NCI-H2081 (cell line): ENCODE measurements at places on chromosomes 2 and 18.
A peak's percentile ranks its signal among the peaks of the same experiment; 100 is the strongest.

- DNase-seq: no peak
Measured at GRCh38 chr2:54927085-54927750, 123.0 kb downstream of the RTN4 start.

GRCh38 chr2:63755965-63756364, 85.7 kb upstream of the UGP2 start:
- DNase-seq: no peak

DNA sequence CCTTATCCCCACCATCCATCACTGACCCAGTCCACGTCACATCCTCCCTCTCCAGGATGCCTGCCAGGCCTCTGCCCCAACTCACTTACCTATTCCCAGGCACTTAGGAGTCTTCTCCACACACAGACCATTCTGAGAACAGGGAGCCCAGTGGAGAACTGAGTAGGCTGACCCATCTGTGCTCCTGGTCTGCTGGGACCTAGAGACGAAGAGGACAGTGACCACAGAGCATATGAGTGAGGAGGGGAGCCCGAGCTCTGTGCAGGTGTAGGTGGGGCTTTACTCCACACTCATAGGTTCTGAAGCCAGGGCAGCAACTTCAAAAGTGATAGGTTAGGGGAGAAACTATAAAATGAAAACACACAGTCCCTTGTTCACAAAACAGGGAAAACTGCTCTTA, 130.0 kb downstream of the NDUFA10 start:
- DNase-seq: no peak

GRCh38 chr18:3411854-3412268, 38.1 kb upstream of the TGIF1 start:
- no peak for DNase-seq

DNA sequence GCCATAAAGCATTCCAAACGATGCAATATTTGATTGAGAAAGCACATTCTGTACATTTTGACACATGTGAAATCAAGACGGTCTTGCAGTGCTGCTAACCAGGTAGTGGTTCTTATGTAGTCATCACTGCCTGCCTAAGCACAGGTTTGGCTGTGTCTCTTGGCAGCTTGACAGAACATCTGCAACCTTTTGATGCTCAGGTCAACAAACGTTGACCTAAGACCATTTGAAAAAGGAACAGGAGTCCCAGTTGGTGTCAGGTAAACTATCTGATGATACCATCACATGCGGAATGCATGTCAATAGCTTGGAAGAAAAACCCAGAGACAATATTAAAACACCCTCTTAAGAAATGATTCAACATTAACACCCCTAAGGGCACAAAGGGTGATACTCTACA, 80.7 kb downstream of the L3MBTL4 start:
- peak; percentile 3 for DNase-seq

- no peak for DNase-seq
Measured at GRCh38 chr2:76295762-76296161, 585.0 kb upstream of the GCFC2 start.

GRCh38 chr2:189997016-189997415, 65.5 kb downstream of the MSTN start:
- DNase-seq: no peak

DNA sequence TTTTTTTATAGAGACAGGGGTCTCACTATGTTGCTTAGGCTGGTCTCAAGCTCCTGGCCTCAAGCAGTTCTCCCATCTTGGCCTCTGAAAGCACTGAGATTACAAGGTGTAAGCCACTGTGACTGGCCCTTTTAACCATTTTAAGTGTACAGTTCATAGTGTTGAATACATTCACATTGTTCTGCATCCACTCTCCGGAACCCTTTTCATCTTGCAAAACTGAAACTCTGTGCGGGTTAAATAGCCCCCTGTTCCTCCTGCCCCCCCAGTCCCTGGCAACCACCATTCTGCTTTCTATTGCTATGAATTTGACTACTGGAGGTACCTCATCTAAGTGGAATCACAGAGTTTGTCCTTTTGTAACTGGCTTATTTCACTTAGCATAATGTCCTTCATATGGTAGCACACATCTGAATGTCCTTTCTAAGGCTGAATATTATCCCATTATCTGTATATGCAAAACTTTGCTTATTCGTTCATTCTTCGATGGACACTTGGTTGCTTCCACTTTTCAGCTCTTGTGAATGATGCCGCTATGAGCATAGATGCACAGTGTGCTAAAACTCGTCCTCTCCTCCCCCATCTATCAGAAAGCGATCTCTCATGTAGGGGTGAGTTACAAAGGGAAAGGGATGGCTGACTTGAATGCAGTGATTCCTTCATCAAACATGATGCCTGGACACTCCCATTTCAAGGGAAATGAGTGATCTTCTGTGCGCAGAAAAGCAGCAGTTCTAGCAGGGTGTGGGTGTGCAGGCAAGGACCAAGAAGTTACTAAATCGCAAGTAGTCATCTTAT, 30.2 kb downstream of the CABLES1 start:
- DNase-seq: no peak

GRCh38 chr2:43465234-43465633, 130.6 kb downstream of the THADA start:
- DNase-seq: no peak

- peak; percentile 73 for DNase-seq
Measured at GRCh38 chr18:34976899-34977837, 64.0 kb upstream of the MAPRE2 start.

GRCh38 chr2:45190481-45190942, 181.3 kb upstream of the SIX2 start:
- no peak for DNase-seq

GRCh38 chr18:12776821-12777471, 74.1 kb downstream of the PSMG2 start:
- no peak for DNase-seq

GRCh38 chr2:163970058-163970813, 234.4 kb upstream of the FIGN start:
- no peak for DNase-seq

DNA sequence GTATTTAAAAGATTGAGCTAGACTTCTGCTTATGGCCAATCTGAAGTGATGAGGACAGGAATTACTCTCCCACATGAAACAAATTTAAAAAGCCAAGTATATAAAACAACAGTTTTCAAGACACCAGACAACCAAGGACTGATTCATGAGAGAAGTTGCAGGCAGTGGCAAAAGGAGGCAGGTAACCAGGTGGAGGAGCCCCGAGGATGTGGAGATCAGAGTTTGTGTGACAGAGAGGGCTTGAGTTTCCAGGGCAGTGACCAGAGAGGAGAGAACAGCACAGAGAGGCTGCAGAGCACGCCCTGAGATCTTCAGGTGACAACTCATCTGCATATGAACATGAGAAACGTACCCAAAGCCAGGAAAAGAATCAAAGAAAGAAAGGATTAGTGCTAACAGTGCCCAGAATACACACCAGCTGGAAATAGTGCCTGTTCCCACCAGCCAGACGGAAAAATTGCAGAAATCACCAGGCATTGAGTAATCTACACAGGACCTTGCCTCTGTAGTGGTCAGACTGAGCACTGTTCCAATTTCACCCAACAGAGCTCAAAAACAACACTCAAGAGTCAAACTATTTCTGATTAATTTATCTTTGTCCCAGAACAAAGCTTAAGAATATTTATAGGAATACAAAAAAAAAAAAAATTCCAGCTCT, 173.1 kb downstream of the SEPTIN10 start:
- no peak for DNase-seq

GRCh38 chr2:191679818-191680600, 2.1 kb downstream of the NABP1 start:
- no peak for DNase-seq

- DNase-seq: no peak
Measured at GRCh38 chr2:14745288-14746076, 113.0 kb downstream of the LRATD1 start.

- DNase-seq: no peak
Measured at GRCh38 chr2:172725746-172726145, 9.9 kb upstream of the RAPGEF4 start.

DNA sequence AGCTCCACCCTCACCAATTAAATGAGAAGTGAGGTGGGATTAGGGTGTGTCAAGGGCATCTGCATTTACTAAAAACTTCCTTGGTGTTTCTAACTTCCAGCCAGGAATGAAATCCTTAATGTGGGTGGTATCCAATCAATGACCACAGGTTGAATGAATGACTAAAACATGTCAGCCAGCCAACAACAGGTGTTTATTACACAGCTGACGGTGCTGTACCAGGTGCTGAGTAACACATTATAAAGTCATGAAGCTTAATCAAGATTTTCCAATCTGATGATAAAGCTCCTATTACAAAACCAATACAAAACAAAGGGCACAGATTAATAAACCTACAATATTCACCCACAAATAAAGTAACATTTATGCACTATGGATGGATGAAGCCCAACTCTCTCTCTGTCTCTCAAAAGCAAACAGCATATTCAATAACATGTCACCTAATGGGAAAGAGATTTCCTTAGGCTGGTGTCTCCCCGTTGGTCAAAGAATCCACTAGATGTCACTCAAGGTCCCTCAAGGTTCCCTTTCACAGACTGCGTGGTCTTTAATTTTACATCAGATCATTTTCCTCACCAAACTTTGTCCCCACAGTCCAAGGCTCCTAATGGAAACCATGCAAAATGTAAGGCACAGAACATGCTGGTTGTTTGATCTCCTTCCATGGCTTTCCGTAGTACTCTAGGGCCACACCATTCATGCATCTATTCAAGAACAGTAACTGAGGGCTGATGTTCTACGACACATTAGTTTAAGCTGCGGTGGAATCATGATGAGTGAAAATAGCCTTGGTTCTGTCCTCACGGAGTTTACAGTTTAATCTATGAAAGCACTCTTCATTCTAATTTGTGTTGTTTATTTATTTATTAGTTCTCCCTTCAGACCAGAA, 6.4 kb upstream of the PTPN4 start:
- peak; percentile 55 for DNase-seq

- DNase-seq: no peak
Measured at GRCh38 chr2:68700560-68700959, 34.1 kb upstream of the ARHGAP25 start.

DNA sequence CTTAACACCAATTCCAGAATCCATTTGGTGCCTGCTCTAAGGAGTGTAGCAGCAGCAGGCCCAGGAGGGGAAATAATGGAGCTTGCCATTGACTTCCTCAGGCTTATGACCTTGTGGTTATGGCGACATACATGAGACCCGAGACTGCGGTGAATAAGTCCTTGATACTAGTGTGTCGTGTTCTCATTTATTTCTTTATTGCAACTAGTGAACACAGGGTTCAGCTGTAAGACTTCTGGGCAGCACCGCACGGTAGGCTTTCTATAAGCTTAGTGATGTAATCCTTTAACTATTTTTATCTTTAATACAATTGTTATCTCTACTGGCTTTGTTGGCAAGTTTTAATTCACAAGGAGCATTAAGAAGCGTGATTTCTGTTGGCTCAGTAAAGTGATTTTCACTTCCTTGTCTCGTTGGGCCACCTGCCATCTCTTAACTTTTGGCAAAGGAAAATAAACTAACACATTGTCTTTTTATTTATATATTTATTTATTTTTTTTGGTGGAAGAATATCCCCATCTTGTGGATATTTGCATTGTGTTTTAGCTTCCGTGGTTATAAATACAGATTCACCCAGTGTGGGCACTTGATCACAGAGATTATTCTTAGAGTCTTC, 139.8 kb downstream of the LTBP1 start:
- DNase-seq: no peak

DNA sequence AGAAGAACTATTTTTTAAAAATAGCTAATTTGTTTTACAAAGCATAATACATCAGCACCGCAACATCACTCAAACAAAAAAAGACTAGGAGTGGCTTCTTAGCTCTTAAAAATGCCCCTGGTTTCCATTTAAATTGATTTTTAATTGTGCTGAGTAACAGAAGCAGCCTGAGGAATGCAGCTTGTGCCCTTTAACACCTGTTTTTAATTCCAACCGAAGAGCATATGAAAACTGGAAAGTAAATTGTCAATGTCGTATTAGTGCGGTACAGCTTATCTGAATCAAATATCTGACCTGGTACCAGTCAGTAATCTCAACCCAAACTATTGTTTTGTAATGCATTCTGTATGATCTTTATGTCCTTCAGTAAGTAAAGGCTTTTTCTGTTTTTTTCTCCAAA, 13.2 kb upstream of the CD302 start:
- DNase-seq: no peak

- DNase-seq: no peak
Measured at GRCh38 chr2:118388771-118389170, 300.5 kb downstream of the INSIG2 start.

- DNase-seq: no peak
Measured at GRCh38 chr2:226508683-226509082, 290.9 kb downstream of the IRS1 start.

- no peak for DNase-seq
Measured at GRCh38 chr2:233819884-233820773, 34.2 kb downstream of the HJURP start.

DNA sequence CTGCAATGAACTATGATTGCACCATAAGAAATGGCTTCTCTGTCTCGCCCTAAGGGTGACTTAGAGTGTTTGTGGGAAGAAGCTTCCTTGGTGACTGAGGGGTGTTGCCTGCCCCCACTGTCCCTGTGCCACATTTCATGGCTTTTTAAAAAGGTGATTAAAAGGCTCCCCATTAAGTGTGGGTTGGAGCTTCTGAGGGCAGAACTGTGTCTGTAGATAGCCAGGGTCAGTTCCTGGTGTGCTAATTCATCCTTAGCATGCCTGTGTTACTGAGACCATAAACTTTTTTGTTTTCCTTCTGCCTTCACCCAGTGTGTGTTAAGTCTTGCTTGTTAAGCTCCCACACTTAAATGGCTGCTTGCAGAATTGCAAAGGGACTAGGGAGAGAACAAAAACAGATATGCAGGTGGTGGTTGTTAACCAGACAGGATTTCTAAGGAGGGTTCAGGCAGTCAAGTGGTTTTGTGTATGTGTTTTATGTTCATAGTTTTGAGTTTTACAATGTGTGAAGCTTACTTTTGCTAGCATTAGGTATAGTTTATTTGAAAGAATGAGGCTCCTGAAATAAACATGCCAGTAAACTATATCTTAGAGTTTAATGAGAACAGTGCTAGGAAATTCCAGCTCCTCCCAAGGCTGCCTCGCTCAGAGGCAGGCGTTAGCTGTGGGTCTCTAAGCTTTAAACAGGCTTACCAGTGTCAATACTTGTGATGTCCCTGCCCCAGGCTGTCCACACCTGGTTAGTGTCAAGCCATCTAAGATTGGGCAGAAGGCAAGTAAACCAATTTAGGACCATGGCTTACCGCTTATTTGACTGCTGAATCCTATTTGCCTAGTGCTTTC, 14.5 kb downstream of the CERS6 start:
- no peak for DNase-seq

DNA sequence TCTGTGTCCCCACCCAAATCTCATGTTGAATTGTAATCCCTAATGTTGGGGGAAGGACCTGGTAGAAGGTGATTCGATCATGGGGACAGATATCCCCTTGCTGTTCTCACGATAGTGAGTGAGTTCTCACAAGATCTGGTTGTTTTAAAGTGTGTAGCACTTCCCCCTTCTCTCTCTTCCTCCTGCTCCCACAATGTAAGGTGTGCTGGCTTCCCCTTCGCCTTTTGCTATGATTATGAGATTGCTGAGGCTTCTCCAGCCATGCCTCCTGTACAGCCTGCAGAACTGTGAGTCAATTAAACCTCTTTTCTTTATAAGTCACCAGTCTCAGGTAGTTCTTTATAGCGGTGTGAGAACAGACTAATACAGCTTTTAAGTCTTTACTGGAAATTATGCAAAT, 193.3 kb upstream of the RBBP8 start:
- no peak for DNase-seq
